Occipital lobe (tissue), 3 donors: ENCODE measurements at places on chromosomes 13 and 19. TPM values are rescaled to one million over a fixed set of nuclear protein-coding genes. Genes with fewer than 3 reads are reported as not detected.
A peak's percentile ranks its signal among the peaks of the same experiment; 100 is the strongest.

Gene OR10H1
- not detected for total RNA-seq

Gene MUC16
- total RNA-seq, result not detected

DNA sequence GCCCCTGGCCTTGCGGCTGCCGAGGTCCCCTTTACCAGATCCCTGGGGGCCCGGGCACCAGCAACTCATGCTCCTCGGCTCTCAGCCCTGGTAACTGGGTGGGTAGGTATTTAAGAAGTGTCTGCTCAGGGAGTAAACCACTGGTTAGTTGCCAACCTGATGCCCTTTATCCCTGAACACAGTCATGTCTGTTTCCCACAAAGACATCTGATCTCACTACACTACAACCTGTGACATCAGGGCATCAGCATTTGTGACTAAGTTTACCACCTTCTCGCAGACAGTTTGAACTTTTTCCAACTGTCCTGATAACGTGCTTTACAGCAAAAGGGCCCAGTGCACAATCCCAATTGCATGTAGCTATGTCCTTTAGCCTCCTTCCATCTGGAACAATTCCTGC is 22.0 kb downstream of the GGACT start:
- no peak for DNase-seq

Gene COX6B2
- total RNA-seq, result not detected

DNA sequence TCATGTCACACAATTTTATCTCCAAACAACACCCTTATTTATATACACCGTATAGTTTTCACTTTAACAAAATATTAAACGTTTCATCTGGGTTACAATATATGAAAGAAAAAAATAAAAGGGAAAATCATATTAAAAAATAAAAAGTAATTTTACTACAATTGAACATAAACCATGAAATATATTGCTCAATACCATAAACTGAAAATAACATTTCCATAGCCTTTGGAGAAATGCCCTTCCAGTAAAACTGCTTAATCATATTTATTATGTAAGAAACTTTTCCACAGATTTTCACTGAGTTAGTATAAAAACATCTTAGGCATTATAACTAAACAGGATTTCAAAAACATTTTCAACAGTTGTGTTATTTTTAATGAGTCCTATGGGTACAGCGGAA is 1.5 kb upstream of the ZNF347 start:
- DNase-seq, result no peak

- no peak for DNase-seq
Measured at GRCh38 chr19:49502866-49503581, 6.8 kb downstream of the RPS11 start.

- DNase-seq, result no peak
Measured at GRCh38 chr13:106911627-106912026, 343.7 kb upstream of the ARGLU1 start.

Gene SLC25A41
- 1.6 TPM for total RNA-seq

Gene UBE2L5
- not detected for total RNA-seq

DNA sequence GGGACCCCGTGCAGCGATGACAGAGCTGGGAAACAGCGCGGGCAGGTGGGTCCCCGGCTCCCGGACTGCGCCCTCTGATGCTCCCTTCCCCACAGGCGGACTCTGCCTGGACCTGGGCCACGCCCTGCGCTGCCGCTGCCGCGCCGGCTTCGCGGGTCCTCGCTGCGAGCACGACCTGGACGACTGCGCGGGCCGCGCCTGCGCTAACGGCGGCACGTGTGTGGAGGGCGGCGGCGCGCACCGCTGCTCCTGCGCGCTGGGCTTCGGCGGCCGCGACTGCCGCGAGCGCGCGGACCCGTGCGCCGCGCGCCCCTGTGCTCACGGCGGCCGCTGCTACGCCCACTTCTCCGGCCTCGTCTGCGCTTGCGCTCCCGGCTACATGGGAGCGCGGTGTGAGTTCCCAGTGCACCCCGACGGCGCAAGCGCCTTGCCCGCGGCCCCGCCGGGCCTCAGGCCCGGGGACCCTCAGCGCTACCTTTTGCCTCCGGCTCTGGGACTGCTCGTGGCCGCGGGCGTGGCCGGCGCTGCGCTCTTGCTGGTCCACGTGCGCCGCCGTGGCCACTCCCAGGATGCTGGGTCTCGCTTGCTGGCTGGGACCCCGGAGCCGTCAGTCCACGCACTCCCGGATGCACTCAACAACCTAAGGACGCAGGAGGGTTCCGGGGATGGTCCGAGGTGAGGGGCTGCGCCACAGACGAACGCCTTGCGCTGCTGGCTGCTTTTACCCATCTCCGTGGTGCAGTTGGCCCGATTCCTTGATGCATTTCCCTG is 7.8 kb upstream of the SELENOV start:
- peak; percentile 30 for DNase-seq

DNA sequence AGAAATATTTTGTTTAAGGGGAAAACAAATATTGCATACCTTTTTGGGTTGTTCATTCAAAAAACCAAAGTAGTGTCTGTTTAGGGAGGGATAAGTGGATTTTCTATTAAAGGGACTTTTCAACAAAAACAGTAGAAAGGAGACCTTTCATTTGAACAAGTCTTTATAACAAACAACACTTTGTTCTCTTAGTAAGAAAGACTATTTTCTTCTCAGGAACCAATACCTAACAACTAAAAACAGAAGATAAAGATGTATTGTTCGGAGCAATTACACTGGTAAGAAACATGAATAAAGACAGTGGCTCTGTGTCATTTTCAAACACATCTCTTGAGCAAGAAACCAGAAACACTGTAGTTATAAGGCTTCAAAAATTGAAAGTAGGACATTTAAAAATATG is 1610.1 kb upstream of the PCDH20 start:
- no peak for DNase-seq

Gene GGN
- 0.62 TPM for total RNA-seq

Gene WASF3
- 22.1 TPM for total RNA-seq

GRCh38 chr19:32053376-32053775 is 292.0 kb upstream of the ZNF507 start:
- no peak for DNase-seq

Gene PCDH9
- total RNA-seq, result 113 TPM

GRCh38 chr13:89486065-89486464 is 1814.9 kb downstream of the SLITRK5 start:
- no peak for DNase-seq
